ENCODE measurements at places on chromosomes 12 and 14. TPM values are rescaled to one million over a fixed set of nuclear protein-coding genes. Genes with fewer than 3 reads are reported as not detected.
A peak's percentile ranks its signal among the peaks of the same experiment; 100 is the strongest.

DNA sequence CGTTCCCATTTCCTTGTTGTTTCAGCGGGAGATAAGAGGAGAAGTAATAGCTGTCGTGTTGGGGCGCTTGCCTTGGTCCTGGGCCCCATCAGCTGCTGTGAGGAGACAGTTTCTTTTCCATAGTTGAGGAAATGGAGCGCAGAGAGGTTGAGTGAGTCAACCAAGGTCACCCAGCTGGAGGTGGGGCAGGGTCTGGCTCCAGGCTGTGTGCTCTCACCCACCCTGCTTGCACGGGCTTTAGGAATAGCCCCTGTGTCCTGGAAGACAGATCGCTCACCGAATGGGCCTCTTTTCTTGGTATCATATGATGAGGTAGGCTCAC is 165.7 kb upstream of the RTL1 start:
- no peak overlapping the region for H3K4me3 ChIP-seq
- peaks cover 5% of the 10 kb centered on the region for H3K27me3 ChIP-seq
- H3K4me1 ChIP-seq = no peaks in the 10 kb centered on the region
- no peak overlapping the region for H3K27ac ChIP-seq
- no peaks in the 10 kb centered on the region for H3K36me3 ChIP-seq

DNA sequence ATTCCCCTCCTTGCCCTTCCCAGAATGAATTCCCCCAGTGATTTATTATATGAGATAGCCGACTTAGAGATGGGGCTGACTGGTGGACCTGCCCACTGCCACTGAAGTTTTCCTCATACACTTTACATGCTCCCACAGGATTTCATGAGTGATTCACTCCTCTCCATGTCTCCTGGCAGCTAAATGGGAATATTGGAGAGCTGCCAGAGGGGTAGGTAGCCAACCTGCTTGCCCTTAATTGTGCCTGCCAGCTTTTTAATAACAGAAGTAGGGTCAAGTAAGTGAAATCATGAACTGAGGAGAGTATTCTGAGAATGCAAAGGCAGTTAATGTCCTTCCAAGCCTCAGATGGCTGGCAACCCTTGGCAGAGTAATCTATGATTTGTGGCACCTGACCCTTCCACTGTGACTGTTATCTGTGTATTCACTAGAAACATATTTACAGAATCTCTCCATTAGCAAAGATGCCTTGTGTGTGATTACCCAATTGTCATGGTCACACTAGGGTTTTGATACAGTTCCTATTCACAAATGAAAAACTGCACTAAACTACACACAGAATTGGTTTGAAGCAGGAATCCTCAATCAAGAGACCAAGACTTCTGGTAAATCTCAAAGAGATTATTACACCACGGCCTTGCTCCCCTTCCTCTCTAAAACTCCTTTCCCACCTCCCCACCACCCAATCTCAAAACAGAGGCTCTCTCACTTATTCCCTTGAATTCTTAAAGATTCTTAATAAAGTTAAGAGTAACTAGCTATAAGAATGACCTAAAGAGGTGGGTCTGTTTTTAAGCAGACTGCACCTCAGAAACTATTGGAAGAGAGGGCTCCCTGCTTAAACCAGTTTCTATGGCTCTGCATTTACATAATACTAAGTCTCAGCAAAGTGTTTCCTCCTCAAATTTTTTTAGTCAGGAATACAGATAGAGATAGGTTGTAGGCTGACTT is 17.2 kb downstream of the NKX2-1 start:
- peaks cover 21% of the 10 kb centered on the region for H3K4me1 ChIP-seq
- no peaks in the 10 kb centered on the region for H3K36me3 ChIP-seq
- no peak overlapping the region for H3K4me3 ChIP-seq
- H3K27me3 ChIP-seq = peaks cover 65% of the 10 kb centered on the region
- H3K27ac ChIP-seq = no peak overlapping the region

DNA sequence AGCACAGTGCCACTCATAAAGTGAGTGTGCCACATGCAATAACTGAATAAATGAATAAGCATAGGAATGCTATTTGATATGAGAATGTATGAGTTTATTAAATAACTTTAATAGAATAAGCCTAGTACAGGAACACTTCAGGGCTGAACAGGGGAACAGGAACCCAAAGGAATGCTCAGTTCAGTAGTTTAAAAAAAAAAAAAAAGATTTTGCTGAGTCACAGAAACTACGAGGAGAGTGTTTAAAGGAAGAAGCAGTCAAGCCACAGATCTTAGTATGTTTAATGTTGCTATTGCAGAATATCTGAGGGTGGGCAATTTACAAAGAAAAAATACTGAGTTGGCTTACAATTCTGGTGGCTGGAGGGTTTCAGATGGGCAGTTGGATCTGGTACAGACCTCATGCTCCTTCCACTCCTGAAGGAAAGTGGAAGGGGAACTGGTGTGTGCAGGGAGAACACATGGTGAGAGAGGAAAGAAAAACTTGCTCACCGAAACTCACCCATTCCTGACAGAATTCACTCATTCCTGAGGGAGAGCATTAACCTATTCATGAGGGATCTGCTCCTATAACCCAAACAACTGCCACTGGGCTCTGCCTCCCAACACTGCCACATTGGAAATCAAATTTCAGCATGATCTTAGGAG is 880.3 kb upstream of the MGAT4C start:
- DNase-seq = no peak
- no peak overlapping the region for H3K4me3 ChIP-seq
- no peaks in the 10 kb centered on the region for H3K27me3 ChIP-seq
- H3K27ac ChIP-seq = no peak overlapping the region
- no peaks in the 10 kb centered on the region for H3K4me1 ChIP-seq

The NGDN gene
- 40.8 TPM for total RNA-seq

DNA sequence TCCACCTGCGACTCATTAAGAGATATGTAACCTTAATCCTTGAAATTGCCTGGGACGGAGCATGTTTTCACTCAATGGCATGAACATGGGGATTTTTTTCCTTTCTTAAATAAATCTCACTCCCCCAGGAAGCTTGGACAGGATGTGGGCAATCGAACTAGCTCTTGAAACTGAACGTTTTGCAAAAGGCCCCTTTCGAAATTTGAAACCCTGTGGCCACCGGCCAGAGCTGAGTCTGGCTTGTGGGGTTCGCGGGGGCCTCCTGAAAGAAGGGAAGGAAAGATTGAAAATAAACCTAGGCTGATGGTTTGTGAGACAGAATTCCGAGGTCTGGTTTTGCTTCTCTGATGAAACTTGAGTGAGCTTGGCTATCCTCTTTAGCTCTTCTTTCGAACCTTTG is 101.4 kb upstream of the RTL1 start:
- no peaks in the 10 kb centered on the region for H3K4me1 ChIP-seq
- no peak overlapping the region for H3K4me3 ChIP-seq
- no peak for DNase-seq
- no peak overlapping the region for H3K27ac ChIP-seq
- H3K27me3 ChIP-seq = peaks cover 43% of the 10 kb centered on the region
- H3K36me3 ChIP-seq = no peaks in the 10 kb centered on the region

DNA sequence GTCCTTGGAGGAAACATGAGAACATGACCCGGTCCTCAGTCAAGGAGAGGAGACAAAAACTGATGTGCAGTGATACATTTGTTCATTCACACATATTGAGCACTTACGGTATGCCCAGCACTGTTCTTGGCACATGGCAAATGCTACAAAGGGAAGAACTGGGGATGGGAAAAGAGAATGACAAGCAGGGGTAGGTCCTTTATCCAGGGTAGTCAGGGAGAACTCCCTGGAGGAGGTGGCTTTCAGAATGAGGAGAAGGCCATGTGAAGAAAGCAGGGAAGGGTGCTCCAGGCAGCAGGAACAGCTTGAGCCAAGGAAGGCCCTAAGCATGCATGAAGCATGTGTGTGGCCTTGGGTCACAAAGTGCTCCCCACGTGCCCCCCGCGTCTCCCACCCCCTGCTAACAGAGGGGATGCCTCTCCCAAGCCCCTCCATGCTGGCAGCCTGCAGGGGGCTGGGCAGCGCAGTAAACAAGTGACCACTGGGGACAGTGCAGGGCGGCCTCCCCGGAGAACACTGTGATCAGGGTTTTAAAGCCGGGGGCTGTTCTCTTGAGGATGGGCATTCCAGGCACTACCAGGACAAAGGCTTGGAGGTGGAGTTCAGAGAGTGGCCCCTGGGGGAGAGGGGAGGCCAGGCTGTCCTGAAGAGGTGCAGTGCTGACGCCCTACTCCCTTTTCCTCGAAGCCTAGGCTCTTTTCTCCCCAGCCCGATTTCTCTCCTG is 71.0 kb downstream of the PHETA1 start:
- no peaks in the 10 kb centered on the region for H3K4me1 ChIP-seq
- H3K4me3 ChIP-seq = no peak overlapping the region
- no peak overlapping the region for H3K27ac ChIP-seq

The ING4 gene
- 17.8 TPM for total RNA-seq

DNA sequence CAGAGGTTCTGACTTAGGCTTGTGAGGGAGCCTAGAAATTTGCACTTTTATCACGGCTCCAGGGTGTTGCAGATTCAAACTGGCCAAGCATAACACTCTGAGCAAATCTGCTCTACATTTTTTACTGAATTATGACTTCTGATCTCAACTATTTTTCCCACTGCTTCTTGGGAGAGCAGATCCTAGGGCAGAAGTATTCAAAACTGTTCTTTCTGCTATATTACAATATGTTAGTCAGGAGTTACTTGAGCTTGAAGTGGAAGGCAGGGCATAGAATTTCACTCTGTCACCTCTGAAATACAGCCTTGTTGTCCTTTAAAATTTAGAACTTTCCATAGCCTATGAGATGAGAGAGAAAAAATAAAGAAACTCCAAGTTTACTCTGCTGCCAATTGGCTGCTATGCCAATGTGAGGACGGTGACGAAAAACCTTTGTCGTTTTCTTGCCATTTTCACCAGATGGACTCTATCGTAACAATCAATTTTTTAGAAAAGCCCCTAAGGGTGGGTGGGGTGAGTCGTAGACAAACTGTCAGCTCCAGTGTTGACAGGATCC is 16.4 kb upstream of the KERA start:
- H3K27ac ChIP-seq = no peak overlapping the region
- no peak for DNase-seq
- H3K4me1 ChIP-seq = no peaks in the 10 kb centered on the region
- H3K4me3 ChIP-seq = no peak overlapping the region
- no peaks in the 10 kb centered on the region for H3K36me3 ChIP-seq
- peaks cover 5% of the 10 kb centered on the region for H3K27me3 ChIP-seq

The GLT8D2 gene
- not detected for total RNA-seq

- peaks cover 8% of the 10 kb centered on the region for H3K4me1 ChIP-seq
- H3K27me3 ChIP-seq = peaks cover 56% of the 10 kb centered on the region
These were observed 7.8 kb downstream of the BHLHE41 start for GRCh38 chr12:26116829-26117715.

DNA sequence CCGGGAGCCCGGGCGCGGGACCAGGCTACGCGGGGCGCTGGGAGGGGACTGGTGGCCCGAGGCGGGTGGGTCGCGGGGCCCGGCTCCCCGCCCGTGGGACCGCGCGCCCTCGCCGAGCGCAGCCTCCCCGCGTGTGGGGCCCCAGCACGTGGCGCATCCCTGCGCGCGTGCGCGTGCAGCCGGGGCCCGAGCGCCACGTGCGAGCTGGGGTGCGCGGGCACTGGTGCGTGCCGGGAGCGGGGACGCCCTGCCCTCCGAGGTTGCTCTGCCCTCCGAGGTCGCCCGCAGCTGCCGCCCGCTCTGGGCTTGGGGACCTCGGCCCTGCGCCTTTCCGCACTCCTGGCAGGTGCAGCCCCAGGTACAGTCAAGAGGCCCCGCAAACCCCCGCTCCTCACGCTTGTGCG is 365 bp upstream of the CCDC88C start:
- peaks cover 37% of the 10 kb centered on the region for H3K4me1 ChIP-seq
- no peaks in the 10 kb centered on the region for H3K27me3 ChIP-seq
- peaks cover 32% of the 10 kb centered on the region for H3K36me3 ChIP-seq
- peak overlapping the region; percentile 64 for H3K4me3 ChIP-seq

DNA sequence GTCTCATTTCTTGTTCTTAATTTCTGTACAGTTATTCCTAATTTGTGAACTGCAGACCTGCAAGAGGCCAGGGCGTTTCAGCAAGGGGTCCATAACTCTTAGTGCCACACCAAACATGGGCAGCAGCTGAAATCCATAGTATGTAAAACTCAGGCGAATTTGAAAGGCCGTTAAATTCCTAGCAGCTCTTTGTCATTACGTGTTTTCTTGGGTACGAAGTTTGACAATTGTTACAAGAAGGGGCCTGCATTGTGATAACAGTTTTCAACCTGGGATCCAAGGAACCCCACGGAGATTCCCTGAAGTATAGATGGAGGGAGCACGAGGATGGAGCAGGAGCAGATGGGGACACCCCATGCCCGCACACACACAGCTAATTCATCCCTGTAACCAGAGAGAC is 288.0 kb downstream of the ZFP36L1 start:
- H3K27me3 ChIP-seq = no peaks in the 10 kb centered on the region
- no peak for DNase-seq
- H3K4me3 ChIP-seq = no peak overlapping the region
- H3K36me3 ChIP-seq = no peaks in the 10 kb centered on the region
- H3K4me1 ChIP-seq = peaks cover 47% of the 10 kb centered on the region

The LRRK2 gene
- not detected for total RNA-seq

The OR6C2 gene
- total RNA-seq = not detected

The LPAR5 gene
- total RNA-seq = 2.2 TPM

DNA sequence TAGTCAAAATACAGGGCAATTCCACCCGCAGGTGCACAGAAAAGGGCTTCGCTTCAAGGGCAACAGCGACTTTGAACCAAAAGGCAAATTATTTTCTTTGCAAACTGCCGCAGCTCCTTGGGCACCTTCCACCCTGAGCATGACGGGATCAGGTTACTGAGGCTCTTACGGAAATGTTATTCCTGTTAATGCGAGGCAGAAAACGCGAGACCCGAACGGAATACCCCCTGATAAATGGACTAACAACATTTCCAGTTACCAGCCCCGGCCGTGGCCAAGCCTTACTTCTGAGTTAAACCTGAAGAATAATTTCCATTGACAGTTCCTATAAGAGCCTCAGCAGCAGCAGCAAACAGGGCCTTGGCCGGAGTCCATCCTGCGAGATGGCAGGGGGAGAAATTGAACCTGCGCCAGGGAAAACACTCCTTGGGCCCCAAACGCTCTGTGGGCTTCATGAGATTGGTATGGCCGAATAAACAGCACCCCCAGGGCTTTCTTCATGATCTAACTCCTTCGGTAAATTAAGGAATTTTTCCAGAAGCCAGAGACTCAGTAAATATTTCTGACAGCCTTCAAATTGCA is 70.0 kb upstream of the DICER1 start:
- H3K4me1 ChIP-seq = no peaks in the 10 kb centered on the region
- no peak overlapping the region for H3K27ac ChIP-seq
- H3K36me3 ChIP-seq = no peaks in the 10 kb centered on the region
- DNase-seq = no peak

DNA sequence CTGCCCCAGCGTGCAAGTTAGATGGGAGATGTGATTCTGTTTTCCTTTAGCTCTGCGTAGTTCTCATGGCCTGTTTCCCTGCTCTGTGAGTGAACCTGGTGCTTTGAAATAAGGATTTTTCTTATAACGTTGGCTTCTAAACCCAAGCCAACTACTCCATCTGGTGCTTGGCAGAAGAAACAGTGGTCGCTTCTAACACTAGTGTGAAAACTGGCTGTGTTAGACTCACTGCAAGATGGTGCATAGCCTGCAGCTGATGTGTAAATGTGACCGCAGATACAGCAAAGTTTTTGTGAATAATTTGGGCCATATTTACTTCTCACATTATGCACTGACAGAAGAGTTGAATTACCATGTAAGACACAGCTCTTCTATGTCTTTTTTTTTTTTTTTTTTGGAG is 12.2 kb downstream of the GTF2H3 start:
- H3K36me3 ChIP-seq = peaks cover 17% of the 10 kb centered on the region
- no peak overlapping the region for H3K27ac ChIP-seq
- H3K4me1 ChIP-seq = no peaks in the 10 kb centered on the region
- DNase-seq = no peak
- no peaks in the 10 kb centered on the region for H3K27me3 ChIP-seq

Data from activated naive CD4-positive, alpha-beta T cell treated with anti-CD3 and anti-CD28 coated beads for 36 hours (primary cell).